ENCODE measurements at places on chromosomes 13 and 19.

- DNase-seq: no peak
Observed at GRCh38 chr19:32824191-32824751, 45.3 kb downstream of the SLC7A9 start.

DNA sequence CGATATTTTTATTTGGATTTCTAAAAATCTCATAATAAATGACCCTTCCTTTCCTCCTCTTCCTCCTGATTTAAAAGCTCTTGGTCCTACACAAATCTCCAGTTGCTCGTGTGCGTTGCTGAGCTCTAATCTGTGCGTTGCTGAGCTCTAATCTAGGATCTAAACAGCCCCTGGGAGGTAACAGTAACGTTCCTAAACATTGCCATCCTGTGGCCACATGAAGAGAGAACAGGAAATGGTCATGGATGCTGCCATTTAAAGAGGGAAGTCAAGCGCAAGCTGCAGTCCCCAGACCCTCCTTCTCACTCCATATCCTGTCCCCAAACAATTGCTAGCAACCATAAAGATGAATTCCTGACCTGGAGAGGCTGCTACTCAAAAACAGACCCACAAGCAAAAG, 170.8 kb downstream of the NUFIP1 start:
- no peak for DNase-seq

GRCh38 chr13:30832845-30833332, 73.2 kb upstream of the MEDAG start:
- DNase-seq: no peak

DNA sequence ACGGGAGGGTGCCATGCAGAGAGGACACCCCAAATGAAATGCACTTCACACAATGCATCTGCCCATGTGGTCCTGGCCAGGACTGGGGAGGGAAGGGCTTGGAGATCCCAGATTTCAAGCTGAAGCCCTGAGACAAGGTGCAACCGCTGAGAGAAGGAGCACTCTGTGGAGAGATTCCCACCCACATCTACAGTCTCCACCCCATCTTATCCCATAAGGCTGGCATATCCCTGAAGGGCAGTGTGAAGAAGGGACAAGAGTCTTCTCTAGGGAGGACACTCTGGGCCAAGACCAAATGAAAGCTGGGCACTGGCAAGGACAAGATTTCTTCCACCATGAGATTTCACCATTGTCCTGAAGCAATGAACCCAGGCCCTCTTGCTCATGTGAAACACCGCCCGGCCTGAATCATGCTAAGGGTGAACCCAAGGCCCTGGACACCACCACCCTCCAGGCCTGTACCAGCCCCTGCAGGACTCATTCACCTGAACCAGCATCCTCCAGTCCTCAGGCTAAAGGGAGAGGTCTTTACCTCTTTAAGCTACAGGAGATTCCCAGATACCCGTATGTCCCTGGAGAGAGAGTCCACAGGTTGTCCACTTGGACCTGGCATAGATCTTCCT, 20.5 kb downstream of the CEACAM4 start:
- no peak for DNase-seq

DNA sequence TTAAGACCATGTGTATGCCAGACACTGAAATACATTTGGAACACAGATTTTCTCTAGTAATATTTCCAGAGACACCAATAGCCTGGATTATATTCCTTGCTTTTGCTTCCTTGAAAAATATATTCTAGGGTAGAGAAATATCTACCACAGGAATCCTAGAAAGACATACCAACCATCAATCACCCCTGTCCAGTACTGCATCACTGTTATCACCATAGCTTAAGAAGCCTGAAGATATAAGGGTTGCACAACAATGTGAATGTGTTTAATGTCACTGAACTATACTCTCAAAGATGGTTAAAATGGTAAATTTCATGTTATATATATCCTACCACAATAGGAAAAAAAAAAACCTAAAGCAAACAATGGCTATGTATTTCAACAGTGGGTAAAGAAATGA, 163.6 kb downstream of the DIAPH3 start:
- DNase-seq: no peak

GRCh38 chr13:69109891-69110525, 997.6 kb upstream of the ATXN8OS start:
- no peak for DNase-seq

DNA sequence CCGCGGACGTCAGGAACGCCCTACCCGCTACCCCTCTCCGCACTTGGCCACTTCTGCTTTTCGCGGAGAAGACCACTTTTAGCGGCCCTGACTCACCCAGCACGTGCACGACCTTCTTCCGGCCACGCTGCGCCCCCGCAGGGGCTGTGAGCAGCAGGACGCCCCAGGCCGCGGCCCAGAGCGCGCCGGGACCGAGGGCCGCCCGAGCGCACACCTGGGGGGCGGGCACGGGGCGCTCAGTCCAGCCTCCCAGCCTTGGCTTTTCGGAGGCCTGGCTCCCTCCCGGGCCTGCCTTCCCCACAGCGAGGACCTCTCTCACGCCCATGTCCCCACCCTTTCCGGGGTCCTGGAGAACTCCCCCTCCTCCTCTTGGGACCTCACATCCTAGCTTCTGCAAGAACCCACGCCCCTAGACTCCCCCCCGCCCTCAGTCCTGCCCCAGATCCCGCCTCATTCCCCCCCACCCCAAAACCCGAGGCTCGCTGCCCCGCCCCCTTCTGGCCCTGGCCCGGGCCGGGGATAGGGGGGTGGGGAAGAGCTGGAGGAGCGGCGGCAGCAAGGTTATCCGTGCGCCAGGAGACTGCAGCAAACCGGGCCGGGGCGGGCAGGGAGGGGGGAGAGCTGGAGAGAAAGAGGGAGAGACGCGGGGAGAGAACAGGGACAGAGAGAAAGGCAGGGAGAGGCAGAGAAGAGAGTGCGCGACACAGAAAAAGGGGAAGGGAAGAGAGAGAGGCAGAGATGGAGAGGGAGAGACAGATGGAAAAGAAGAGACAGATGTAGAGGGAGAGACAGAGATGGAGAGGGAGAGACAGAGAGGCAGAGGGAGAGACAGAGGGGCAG, 11.5 kb downstream of the TM6SF2 start:
- DNase-seq: no peak

GRCh38 chr19:1223018-1223855, 14.6 kb downstream of the CBARP start:
- no peak for DNase-seq

DNA sequence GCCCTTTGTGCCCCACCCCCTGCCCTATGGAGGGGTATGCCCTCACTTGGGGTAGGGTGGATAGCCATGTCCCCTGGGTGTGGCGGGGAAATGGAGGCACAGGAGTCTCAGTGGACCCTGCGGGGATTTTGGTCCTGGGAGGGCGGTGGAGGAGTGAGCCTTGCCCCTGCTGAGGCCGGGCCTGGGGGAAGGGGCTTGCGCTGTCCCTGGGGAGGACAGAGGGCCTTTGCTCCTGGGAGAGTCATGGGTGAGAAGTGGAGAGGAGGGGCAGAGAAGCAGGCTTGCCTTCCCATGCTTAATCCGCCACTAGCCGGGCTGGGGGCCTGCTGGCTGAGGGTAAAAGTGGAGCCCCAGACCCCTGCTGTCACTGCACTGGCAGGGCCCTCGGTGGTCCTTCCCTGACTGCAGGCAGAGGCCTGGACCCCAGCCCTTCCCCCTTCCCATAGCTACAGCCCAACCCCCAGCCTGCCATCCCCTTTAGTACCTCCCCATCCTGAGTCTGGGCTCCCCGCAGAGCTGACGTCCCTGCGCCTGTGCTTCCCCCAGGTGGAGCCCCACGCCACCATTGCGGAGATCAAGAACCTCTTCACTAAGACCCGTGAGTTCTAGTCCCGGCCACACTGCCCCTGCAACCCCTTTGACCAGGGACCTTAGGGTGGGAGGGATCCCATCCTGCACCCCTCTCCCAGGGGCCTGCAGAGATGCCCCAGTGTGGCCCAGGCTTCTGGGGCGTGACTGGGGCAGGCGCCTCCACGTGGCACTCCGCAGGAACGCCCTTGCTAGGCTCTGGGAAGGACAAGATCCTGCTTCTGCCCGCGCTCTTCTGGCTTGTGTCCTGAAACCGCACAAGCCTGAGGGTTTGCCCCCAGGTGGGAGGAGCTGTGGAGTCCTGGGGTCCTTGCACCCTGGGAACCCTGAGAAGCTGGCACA, 8.9 kb downstream of the NDUFB7 start:
- DNase-seq: no peak

GRCh38 chr13:88586263-88586662, 915.1 kb downstream of the SLITRK5 start:
- no peak for DNase-seq

All from activated CD4-positive, CD25-positive, alpha-beta regulatory T cell treated with anti-CD3 and anti-CD28 coated beads, Interleukin-2, amount 50 U/mL, for 16 hours (primary cell).